ENCODE measurements at places on chromosomes 3 and 15.

GRCh38 chr3:73597476-73597875, 27.3 kb downstream of the PDZRN3 start:
- DNase-seq, result no peak

- no peak for DNase-seq
These were observed 31.4 kb upstream of the DUSP7 start for GRCh38 chr3:52087731-52088130.

GRCh38 chr15:82300883-82301282, 38.3 kb downstream of the SAXO2 start:
- DNase-seq, result no peak

DNA sequence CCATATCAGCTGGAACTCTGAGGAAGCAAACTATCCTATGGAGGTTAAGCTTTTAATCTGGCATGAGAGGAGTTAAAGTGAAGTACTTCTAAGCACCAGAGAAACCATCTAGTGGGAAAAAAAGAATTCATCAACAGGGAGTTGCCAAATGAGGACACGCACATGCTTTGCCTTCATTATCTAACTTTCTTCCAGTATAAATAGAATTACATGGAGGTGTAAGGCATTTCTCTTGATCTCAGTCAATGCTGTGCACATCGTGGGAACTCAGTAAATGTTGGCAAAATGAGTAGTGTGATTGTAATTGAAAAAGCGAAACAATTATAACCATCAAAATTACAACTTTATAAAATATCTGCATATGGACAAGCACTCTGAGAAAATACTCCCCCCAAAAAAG, 8.0 kb upstream of the GSK3B start:
- DNase-seq, result no peak

DNA sequence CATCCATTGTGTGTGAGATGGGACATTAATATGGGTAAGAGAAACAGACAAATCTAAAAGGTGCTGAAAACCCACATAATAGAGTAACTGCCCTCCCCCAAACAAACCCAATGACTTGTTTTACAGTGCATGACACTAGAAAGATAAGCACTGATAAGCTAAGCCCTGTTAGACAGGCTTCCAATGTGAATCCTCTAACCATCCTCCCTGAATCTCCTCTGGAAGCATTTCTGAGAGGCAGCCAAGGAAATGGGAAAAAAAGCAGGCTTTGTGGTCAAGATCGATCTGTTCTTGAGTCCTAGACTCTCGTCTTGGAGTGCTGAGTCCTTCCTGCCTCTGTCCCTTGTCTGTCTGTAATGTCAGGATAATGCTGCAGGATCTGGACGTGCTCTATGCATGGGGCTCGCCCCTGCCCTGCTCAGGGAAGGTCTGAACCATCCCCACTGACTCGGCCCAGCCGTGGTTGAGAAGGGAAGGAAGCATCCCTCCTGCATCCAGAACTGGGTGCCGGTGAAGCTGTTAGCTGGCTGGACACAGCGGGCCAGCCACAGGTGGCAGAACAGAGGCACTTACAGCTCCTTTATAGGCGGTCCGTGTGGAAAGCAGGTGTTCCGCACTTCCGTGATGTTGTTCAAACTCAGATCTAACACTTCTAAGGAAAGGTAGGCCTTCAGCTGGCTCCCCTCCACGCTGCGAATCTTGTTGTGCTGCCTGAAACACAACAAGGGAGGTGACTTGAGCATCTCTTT, 84.1 kb downstream of the LRIG1 start:
- no peak for DNase-seq

- DNase-seq, result peak; percentile 91
These were observed at the start of gene RAB11A for GRCh38 chr15:65869126-65869953. TSS of gene RAB11A (plus strand) at chr15:65869491. CDS start at chr15:65869586, 95 bp downstream.

- no peak for DNase-seq
These were observed 53.8 kb downstream of the STAG1 start for GRCh38 chr3:136698361-136698760.

GRCh38 chr3:160869825-160870224, 113.8 kb downstream of the PPM1L start:
- peak; percentile 3 for DNase-seq

DNA sequence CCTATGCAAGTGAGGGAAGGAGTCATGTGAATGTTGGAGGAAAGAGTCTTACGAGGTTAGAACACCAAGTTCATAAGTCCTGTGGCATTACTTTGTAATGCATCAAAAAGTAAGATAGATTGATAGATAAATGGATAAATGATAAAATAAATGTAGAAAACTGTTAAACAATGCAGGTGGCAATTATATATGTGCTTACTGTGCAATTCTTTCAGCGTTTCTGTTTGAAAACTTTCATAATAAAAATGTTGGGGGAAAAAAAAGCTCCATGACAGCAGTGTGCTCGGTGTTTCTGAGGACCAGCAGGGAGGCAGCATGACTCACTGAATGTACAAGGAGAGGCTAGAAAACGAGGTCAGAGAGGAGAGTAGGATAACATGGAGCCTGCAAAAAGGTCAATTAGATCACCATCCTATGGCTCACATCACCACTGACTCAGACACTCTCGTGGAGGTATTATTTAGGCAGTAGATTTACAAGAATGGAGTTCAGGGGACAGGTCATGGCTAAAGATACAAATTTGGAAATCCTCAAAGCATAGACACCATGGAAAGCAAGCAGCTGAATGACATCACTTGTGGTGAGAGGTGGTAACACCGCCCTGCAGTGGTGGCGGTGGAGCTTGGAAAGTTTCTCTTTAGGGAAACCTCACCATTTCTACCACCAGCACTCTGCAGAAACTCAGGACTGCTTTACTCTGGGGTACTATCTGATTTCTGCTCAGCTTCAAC, 219.8 kb downstream of the CTNNB1 start:
- peak; percentile 43 for DNase-seq

DNA sequence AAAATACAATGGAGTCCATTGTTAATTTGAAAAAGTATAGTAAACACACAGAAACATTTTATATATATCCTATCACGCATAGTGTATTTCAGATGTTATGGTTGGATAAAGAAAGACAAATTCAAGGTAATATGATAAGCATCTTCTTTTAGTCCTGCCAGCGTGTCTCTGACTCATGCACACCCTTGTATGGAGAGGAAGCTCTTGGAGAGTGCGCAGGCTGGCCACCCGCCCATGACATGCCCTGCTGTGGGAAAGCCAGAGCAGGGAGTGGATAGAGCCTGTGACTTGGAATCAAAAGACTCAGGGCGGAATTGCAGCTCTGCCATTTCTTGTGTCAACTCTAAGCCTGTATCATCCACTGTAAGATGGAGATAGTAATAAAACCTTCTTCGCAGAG, 23.0 kb upstream of the COPG1 start:
- DNase-seq, result peak; percentile 82

- DNase-seq, result no peak
These were observed 172.5 kb upstream of the LRIG1 start for GRCh38 chr3:66673293-66673692.

DNA sequence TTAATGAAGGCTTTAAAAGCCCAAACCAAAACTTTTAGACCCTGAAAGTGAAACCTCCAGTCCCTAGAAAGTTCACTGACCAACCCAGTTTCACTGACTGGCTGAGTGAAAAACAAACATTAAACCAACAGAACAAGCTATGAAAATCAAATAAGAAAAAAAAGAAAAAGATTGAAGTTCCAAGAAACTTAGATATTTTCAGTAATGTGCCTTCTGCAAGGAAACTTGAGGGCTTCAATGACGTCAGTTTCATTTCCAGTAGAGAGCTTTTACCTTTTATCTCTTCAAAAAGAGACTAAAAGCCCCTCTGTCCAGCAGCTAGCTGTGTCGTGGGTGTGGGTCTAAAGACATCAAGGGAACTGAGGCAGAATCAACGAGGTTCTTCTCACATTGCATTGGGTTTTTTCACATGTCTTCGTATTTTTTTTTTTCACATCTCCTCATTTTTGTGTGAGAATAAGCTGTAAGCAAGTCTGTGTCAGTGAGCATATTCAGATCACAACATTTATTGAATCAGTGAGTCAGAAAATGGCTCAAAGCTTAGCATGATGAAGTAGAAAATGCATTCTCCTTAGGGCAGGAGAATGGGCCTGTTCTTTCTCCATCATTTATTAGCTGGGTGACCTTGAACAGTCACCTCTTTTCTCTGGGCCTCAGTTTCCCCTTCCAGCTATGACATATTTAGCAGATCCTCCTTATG, 54.8 kb upstream of the BCL6 start:
- DNase-seq, result peak; percentile 34

DNA sequence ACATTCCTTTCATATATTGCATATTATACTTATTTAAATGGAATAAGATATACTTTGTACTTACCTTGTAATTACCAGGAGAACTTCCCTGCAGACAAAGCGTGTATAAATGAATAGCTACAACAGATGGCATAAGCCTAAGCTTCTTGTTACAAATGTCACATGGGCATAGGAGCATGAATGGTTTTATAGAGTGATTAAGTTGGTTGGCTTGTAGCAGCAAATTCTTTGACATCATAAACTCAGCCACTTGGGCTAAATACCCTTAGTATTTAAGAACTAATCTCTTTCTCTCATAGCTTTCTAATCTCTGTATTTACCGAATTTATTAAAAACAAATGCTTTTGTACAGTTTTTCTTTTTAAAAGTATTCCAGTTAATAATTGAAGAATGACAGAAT, at the start of gene UBAP1L:
UBAP1L (minus strand) TSS at position 115 of the 400 bp plus-strand sequence. CDS start 8,985 bp downstream, outside the sequence.
- no peak for DNase-seq

DNA sequence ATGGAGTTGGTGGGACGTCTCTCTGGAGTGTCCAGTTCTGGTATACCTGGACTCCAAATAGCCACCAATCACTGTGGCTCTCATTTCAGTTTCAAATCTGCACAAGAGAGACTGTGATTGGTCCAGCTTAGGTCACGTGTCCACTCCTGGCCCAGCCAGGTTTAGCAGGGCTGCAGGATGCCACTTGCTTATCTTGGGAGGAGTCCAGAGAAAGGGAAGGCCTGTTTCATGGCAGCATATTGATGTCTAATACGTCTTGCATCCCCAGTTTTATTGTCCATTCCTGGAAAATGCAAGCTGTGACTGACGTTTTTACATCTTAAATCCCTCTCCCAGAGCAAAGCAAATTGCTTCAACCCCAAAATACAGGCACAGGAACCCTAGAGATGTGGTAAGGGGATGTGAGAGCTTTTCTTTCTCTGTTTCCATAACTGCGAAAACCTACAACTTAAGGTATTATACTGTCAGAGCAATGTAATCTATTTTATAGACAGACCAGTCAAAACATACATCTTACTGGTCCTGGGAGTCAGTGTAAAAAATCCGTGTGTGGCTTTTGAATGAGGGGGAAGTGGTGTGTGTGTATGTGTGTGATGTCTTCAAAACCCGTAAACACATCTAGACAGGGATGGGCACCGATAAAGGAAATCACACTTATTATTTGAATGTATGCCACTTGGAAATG, 274.4 kb downstream of the TLE3 start:
- DNase-seq, result no peak

DNA sequence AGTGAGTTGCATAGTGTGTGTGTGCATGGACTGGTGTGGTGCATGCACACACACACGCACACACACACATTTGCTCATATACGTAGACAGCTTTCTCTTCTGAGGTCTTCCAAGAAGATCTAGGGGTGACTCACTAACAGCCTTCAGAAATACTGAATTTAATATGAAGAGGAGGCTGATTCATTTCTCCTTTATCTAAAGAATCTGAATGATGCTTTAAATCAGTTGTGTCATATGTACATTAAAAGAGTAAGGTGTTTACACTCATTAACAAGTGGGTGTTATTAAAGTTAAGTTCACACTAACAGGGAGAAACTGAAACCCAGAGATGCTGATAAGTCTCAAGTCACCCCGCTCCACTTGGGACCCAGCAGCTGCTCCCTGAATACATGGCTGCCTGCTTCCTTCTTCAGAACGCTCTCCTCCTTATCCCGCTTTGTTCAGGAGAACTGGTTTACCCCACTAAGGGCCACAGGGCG, 22.0 kb downstream of the TMPRSS7 start:
- DNase-seq, result no peak

GRCh38 chr3:116808725-116809124, 99.1 kb downstream of the TUSC7 start:
- no peak for DNase-seq

GRCh38 chr15:50210462-50211157, 28.6 kb downstream of the SLC27A2 start:
- no peak for DNase-seq

- DNase-seq, result no peak
These were observed 133.9 kb downstream of the MYLK start for GRCh38 chr3:123750209-123750608.

- no peak for DNase-seq
These were observed 143.7 kb downstream of the SLCO3A1 start for GRCh38 chr15:91997163-91997562.

GRCh38 chr3:149296972-149297371, 36.5 kb downstream of the TM4SF18 start:
- peak; percentile 18 for DNase-seq
